ENCODE measurements at places on chromosomes 6 and 20. TPM values are rescaled to one million over a fixed set of nuclear protein-coding genes. Genes with fewer than 3 reads are reported as not detected.

DNA sequence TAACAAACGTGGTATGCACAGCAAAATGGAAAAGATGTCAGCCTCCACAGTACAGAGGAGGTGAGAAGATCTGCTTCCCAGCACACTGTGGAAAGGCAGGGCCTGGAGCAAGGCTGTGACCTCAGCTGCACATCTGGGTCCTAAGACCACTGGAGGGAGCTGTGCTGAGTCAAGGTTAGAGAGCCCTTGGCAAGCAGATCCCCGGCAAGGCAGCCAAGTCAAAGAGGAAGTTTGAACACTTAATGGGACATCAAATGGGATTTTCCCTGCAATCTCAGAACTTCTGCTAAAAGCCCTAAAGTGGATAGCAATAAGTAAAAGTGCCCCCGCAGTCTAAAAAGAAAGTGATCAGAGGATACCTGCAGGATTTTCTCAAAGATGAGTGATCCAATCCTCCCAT lies 39.5 kb downstream of the UNC5CL start:
- H3K27me3 ChIP-seq, result no peaks in the 10 kb centered on the region
- peak; percentile 81 for DNase-seq
- no peak overlapping the region for H3K27ac ChIP-seq
- H3K4me1 ChIP-seq, result peaks cover 13% of the 10 kb centered on the region
- H3K36me3 ChIP-seq, result no peaks in the 10 kb centered on the region

DNA sequence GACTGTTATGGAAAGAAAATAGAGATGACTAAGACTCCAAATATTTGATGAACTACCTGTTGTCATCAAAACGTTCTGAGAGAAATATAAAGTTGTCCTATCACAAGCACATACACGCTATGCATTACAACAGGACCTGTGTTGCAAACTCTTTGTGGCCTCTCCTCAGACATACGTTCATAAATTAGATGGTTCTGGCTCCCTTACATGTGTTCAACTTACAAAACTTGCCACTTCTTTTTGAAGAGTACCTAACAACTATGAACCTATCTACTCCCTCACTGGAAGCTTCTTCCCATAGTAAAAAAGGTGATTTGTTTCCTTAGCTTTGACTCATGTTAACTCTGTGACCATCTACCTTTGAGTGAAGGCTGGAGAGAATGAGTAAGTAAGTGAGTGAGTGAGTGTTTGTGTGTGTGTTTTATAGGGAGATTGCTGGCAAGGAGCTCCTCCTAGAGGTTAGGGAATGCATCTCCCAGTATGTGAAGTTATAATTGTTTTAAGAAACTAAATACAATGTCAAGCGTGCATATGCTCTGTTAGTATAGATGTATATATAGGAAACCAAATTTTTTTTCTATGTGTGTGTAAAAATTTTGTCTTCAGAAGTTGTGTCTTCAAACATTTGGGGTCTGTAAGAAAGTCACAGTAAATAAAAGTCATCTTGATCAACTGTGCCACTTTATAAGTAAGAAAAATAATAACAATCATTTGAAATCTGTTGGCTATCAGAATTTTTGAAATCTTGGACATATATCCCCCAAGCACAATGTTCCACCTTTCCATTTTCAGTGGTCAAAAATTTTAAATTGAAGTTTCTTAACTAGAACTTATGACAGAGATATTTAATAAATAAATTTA lies 1211.1 kb upstream of the GJE1 start:
- H3K27ac ChIP-seq, result no peak overlapping the region
- no peaks in the 10 kb centered on the region for H3K36me3 ChIP-seq
- H3K4me3 ChIP-seq, result no peak overlapping the region
- DNase-seq, result peak; percentile 46

The GPLD1 gene
- 15.6 TPM for total RNA-seq

- no peak for DNase-seq
- H3K36me3 ChIP-seq, result no peaks in the 10 kb centered on the region
- H3K27ac ChIP-seq, result no peak overlapping the region
- H3K27me3 ChIP-seq, result no peaks in the 10 kb centered on the region
Measured at GRCh38 chr20:25316506-25317190, 68.8 kb downstream of the PYGB start.

GRCh38 chr20:63957690-63958441 lies 1.6 kb upstream of the UCKL1 start:
- no peak overlapping the region for H3K27ac ChIP-seq
- no peaks in the 10 kb centered on the region for H3K36me3 ChIP-seq
- no peaks in the 10 kb centered on the region for H3K27me3 ChIP-seq
- H3K4me3 ChIP-seq, result no peak overlapping the region
- DNase-seq, result no peak
- peaks cover 34% of the 10 kb centered on the region for H3K4me1 ChIP-seq

- DNase-seq, result no peak
- no peaks in the 10 kb centered on the region for H3K27me3 ChIP-seq
- no peak overlapping the region for H3K4me3 ChIP-seq
- no peak overlapping the region for H3K27ac ChIP-seq
- H3K36me3 ChIP-seq, result no peaks in the 10 kb centered on the region
Measured at GRCh38 chr6:152054441-152054840, 247.0 kb downstream of the ESR1 start.

The OCSTAMP gene
- 0.56 TPM for total RNA-seq

The PRDM13 gene
- total RNA-seq, result 0.68 TPM

DNA sequence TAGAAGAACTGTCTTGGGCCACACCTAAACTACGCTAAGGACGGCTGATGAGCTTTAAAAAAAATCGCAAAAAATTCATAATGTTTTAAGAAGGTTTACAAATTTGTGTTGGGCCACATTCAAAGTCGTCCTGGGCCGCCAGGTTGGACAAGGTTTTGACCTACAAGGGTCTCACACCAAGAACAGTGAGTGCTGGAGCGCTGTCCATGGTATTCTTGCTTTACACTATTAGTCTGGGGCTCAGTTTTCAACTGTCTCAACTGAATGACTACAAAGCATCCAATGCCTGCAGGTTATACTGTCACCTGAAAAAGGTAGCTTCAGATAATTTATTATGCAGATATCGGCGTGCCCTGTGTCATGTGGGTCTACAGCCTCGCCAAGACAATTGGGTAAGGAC lies 3.7 kb upstream of the FAXC start:
- H3K27ac ChIP-seq, result no peak overlapping the region
- H3K27me3 ChIP-seq, result no peaks in the 10 kb centered on the region
- no peak for DNase-seq
- H3K4me3 ChIP-seq, result no peak overlapping the region

GRCh38 chr6:106359959-106360409 lies 533 bp upstream of the CRYBG1 start:
- no peak overlapping the region for H3K27ac ChIP-seq
- H3K4me3 ChIP-seq, result peak overlapping the region; percentile 43
- DNase-seq, result no peak
- H3K36me3 ChIP-seq, result no peaks in the 10 kb centered on the region
- H3K4me1 ChIP-seq, result no peaks in the 10 kb centered on the region
- no peaks in the 10 kb centered on the region for H3K27me3 ChIP-seq

DNA sequence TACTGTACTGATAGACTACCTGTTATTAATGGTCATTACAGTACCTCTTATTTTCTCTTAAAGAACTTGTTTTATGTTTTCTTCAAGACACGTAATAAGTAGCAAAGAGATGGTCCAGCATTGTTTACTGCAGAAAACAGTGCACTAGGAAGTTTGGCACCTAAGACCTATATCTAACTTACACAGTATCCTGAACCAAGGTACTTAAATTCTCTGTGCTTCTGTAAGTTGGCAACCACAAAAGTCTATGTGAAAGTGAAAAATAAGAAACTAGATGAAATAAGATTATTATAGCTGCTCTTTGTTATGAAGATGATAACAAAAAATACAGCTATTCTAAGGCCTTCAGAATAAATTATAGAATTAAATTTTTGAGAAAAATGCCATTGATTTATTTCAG lies 411.7 kb upstream of the SOX4 start:
- no peaks in the 10 kb centered on the region for H3K4me1 ChIP-seq
- DNase-seq, result no peak
- no peaks in the 10 kb centered on the region for H3K27me3 ChIP-seq
- H3K27ac ChIP-seq, result no peak overlapping the region
- no peaks in the 10 kb centered on the region for H3K36me3 ChIP-seq

The R3HDML gene
- total RNA-seq, result not detected

- no peaks in the 10 kb centered on the region for H3K36me3 ChIP-seq
- peaks cover 7% of the 10 kb centered on the region for H3K4me1 ChIP-seq
Measured at GRCh38 chr6:25227854-25228253, 51.3 kb upstream of the CARMIL1 start.

DNA sequence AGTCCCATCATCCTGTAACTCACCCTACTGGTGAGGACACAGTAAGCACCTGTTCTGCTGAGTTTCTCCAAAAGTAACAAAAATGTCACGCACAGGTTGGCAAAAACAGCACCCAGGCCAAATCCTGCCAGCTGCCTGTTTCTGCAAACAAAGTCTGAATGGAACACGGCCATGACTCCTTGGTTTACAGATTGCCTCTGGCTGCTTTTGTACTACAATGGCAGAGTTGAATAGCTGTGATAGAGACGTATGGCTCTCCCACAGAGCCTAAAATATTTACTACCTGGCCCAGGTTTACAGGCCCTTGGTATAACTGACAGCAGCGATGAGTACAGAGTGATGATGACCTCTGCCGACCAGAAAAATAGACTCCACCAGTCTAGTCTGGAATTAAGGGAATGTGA lies 52.6 kb downstream of the CNKSR3 start:
- no peaks in the 10 kb centered on the region for H3K36me3 ChIP-seq
- peaks cover 29% of the 10 kb centered on the region for H3K4me1 ChIP-seq
- no peak for DNase-seq
- no peak overlapping the region for H3K4me3 ChIP-seq
- H3K27ac ChIP-seq, result peak overlapping the region; percentile 64
- no peaks in the 10 kb centered on the region for H3K27me3 ChIP-seq

DNA sequence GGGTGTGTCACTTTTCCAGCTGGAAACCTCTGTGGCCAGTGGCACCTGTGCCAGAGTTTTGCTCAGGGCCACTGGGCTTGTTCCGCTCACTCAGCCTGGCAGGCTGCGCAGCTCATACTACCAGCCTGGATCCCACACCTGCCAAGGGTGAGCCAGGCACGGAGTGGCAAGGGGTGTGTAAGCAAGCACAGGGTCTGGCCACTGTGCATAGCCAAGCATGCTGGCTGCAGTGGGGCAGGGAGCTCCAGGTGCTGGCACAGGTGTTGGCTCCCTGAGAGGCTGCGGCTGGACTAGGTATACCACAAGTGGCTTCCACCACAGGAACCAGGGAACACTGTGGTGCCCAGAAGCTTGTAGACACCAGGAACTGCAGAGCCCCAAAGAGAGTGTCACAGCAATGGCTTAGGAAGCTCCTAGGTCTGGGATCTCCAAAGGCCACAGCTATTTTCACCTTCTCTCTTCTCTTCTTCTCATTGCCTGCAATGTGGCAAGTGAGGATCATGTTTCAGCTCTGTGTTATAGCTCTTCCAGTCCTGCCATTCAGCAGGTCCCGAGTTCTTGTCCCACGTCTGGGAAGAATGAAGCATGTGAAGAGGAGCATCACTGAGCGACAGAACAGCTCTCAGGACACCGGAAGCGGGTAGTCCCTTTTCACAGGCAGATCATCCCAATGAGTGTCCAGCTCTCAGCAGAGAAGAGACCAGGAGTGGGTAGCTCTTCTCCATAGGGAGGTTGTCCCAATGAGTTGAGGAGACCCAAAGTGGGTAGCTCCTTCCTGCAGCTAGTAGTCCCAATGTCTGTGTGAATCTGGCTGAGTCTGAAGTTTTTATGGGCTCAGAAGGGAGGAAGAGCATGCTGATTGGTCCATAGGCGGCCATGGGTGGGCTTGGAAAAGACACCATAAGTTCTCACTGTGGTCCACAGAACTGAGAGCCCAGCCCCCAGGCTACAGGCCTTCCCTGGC lies 41.3 kb downstream of the WASF1 start:
- H3K27me3 ChIP-seq, result no peaks in the 10 kb centered on the region
- no peaks in the 10 kb centered on the region for H3K36me3 ChIP-seq
- H3K27ac ChIP-seq, result no peak overlapping the region
- no peaks in the 10 kb centered on the region for H3K4me1 ChIP-seq
- H3K4me3 ChIP-seq, result no peak overlapping the region

DNA sequence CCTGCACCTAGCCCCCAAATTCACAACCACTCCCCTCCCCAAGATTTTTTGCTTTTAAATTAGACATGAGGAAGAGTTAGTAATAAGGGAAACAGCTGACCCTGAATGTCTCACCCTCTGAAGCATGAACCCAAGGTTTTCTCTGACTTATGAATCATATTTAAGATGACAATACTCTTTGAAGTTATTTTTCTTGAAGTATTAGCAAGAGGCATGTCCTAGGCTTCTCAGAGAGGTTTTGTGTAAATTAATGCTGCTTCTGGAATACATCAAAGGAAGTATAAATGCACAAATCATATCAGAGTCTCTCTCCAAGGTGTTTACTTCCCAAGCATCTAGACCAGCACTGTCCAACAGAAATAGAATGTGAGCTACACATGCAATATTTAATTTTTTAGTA lies 408.1 kb upstream of the MARCKS start:
- no peaks in the 10 kb centered on the region for H3K4me1 ChIP-seq
- no peak overlapping the region for H3K4me3 ChIP-seq
- no peaks in the 10 kb centered on the region for H3K36me3 ChIP-seq

GRCh38 chr6:28490205-28490890 lies 25.2 kb downstream of the GPX6 start:
- peak overlapping the region; percentile 59 for H3K4me3 ChIP-seq
- H3K36me3 ChIP-seq, result no peaks in the 10 kb centered on the region
- peak overlapping the region; percentile 75 for H3K27ac ChIP-seq
- no peak for DNase-seq

- H3K4me1 ChIP-seq, result no peaks in the 10 kb centered on the region
- no peaks in the 10 kb centered on the region for H3K36me3 ChIP-seq
- no peak overlapping the region for H3K27ac ChIP-seq
- DNase-seq, result no peak
- no peaks in the 10 kb centered on the region for H3K27me3 ChIP-seq
- H3K4me3 ChIP-seq, result no peak overlapping the region
Measured at GRCh38 chr6:91812596-91813274, 1225.9 kb upstream of the MAP3K7 start.

DNA sequence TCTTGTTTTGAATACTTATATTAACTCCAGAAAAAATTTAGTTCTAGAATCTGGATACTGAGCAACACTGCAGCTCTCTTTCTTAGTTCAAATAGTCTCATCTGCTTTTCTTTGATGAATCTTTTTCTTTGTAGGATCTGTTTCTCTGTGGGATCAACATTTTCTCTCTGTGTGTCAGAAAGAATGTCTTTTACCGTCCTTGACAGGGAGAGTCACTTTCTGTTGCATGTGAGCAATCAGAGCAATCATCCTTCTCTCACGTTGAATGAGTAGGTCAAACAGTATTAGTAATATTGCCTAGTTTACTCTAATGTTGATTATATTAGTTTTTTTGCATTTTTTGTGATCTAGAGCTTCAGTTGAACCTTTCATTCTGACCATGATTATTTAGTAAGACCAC lies 130.9 kb downstream of the TRMT11 start:
- H3K36me3 ChIP-seq, result no peaks in the 10 kb centered on the region
- no peaks in the 10 kb centered on the region for H3K4me1 ChIP-seq
- H3K4me3 ChIP-seq, result no peak overlapping the region

GRCh38 chr6:11373208-11373607 lies 140.7 kb upstream of the NEDD9 start:
- H3K4me1 ChIP-seq, result peaks cover 14% of the 10 kb centered on the region
- no peaks in the 10 kb centered on the region for H3K36me3 ChIP-seq
- H3K4me3 ChIP-seq, result no peak overlapping the region
- no peaks in the 10 kb centered on the region for H3K27me3 ChIP-seq
- no peak for DNase-seq
- no peak overlapping the region for H3K27ac ChIP-seq
